ENCODE measurements at places on chromosomes 11 and 22.

DNA sequence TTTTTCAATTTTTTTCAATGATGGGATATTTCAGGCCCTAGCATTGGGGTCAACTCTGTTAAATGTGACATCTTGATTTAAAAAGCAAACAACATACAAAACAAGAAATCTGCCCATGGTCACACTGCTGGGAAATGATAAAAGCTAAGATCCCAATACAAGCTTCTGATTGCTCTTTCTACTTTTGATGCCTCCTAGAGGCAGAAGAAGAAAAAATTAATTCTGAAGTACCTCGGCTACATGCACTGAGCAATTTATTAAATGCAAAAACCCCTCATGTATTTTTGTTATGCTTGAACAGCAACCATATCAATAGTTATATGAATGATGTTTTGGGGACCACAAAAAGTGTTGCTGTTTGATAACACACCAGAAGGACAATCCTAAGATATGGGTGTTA, 342.1 kb upstream of the NARS2 start:
- DNase-seq = no peak

GRCh38 chr11:92852946-92853345, 116.5 kb upstream of the MTNR1B start:
- no peak for DNase-seq

GRCh38 chr11:133910101-133910500, 46.7 kb downstream of the IGSF9B start:
- DNase-seq = no peak

- no peak for DNase-seq
Measured at GRCh38 chr22:31107894-31108218, 488 bp upstream of the SELENOM start.

- DNase-seq = no peak
Measured at GRCh38 chr11:73325036-73325981, 17.2 kb downstream of the ARHGEF17 start.

GRCh38 chr11:85723088-85723487, 37.1 kb upstream of the CCDC89 start:
- no peak for DNase-seq

DNA sequence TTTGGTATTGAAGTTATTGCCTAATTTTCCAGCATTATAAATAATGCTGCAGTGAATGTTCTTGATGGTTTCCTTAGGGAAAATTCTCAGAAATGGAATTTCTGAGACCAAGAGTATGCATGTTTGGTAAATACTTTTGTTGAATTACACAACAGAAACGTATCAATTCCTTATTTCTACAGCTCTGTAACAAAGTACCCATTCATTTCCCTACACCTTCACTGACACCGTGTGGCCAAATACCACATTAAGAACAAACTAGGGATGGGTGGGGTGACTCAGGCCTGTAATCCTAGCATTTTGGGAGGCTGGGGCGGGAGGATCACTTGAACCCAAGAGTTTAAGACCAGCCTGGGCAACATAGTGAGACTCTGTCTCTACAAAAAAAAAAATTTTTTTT, 21.8 kb downstream of the MCAM start:
- no peak for DNase-seq

DNA sequence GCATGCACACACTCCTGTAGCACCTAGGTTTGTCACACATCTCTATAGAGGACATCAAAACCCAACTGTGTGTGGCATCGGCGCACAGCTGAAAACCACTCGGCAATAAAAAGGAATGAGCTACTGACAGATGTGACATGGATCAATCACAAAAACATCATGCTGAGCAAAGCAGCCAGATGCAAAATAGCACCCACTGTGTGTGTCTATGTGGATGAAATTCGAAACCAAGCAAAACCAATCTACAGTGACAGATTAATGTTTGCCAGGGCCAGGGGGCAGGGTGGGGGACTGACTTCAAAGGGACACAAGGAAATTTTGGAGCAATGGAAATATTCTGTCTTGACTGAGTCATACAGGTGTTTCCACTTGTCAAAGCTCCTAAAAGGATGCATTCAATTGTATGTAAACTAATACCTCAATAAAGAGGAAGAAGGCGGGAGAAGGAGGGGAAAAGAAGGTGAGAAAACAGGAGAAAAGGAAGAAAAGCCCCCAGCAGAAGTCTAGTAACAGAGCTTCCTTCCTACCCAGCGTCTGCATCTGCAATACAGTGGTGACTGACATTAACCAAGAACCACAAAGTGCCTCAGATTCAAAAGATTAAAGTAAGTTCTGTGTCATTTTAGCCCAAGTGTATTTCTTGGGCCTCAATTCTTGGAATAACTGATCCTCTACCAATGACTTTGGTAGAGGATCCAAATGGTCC, 49.8 kb downstream of the PACSIN2 start:
- DNase-seq = no peak

- DNase-seq = no peak
Measured at GRCh38 chr11:131504199-131504949, 134.0 kb downstream of the NTM start.

DNA sequence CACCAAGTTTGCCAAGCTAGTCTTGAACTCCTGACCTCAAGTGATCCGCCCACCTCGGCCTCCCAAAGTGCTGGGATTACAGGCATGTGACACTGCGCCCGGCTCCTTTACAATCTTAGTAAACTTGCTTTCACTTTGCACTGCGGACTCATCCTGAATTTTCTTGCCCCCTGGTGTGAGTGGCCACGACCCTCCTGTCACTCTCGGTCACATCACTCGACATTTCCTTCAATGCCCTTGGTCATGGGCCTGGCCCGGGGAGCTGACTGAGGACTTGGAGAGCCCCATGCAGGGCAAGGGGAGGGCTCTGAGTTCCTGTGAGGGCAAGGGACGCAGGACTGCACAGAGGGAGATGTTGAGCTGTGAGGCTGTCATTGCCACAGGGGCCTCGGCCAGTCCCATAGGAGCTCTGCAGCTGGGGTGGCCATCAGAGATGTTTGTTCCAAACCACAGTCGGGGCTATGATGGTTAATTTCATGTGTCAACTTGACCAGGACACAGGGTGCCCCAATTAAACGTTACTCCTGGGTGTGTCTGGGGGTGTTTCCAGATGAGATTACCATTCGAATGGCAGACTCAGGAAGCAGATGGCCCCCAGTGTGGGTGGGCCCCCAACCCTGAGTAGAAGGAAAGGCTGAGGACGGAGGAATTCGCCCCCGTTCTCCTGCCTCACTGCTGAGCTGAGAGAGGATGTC, 21.2 kb downstream of the A4GALT start:
- no peak for DNase-seq

DNA sequence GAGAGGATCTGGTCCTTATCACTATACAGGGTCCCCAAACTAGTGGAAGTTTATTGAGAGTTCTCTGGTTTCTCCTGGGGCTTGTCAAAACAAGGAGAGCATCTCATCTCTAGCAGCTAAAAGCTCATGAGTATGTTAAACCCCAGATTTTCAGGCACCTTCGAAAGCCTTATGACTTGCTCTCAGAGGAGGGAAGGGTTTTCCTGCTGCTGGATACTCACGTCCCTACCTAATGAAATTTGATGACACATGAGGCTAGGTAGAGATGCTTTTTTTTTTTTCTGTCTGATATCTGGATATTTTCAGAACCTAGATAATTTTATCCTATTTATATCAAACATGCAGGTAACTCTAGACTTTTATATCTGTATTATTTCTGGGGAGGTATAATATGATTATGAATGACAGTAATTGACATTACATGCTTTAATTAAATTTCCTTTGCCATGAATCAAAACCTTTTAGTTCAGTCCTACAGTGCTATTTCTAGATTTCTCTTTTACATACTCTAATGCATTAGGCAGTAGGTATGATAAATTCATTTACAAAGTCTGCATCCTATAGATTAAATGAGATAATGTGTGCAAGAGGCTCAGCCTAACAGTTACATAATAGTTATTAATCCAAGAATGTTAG, 73.9 kb downstream of the PARVA start:
- DNase-seq = no peak

DNA sequence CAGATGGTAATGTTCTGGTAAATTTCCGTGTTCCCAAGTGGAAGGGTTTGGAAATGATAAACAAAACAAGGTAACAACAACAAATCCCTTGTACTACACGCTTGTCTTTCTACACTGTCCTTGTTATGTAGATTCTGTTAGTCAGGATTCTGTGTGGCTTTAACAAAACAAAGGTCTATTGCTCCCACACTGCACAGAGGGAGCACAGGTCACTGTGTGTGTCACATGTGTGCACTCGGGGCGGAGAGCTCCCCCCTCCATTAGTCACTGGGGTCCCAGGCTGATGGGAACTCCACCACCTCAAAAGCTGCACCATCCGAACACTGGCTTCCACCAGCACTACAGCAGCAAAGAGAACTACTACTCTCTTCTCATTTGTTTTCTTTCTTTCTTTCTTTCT, 227.9 kb downstream of the NTM start:
- no peak for DNase-seq

DNA sequence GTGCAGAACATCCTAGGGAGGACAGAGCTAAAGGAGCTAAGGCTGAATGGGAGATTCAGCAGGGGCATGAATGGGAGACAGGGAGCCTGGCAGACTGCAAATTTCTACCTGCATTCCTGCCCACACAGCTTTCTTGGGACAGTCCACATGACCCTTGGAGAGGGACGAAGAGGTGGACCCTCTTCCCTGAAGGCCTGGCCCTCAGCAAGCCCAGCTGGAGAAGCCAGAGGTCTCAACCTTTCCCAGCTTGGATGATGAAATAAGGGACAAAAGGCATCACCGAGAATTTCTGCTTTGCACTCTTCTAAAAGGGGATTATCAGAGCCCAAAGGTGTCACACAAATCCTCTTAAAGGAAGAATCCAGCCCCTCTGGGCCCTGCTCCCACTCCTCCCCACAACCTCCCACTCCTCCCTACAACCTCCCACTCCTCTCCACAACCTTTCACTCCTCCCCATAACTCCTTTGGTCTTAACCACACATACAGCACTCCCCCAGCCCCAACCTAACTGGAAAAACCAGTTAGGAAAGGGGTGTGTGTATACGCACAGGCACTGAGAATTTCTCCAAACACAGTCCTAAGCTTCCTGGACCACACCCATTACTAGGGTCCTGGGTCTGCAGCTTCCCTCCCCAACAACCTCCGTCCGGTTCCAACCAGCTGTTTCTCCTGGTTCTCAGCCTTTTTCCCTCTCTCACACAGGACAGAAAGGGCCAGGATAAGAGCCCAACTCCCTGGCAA, 38.4 kb downstream of the RPL27A start:
- DNase-seq = no peak

DNA sequence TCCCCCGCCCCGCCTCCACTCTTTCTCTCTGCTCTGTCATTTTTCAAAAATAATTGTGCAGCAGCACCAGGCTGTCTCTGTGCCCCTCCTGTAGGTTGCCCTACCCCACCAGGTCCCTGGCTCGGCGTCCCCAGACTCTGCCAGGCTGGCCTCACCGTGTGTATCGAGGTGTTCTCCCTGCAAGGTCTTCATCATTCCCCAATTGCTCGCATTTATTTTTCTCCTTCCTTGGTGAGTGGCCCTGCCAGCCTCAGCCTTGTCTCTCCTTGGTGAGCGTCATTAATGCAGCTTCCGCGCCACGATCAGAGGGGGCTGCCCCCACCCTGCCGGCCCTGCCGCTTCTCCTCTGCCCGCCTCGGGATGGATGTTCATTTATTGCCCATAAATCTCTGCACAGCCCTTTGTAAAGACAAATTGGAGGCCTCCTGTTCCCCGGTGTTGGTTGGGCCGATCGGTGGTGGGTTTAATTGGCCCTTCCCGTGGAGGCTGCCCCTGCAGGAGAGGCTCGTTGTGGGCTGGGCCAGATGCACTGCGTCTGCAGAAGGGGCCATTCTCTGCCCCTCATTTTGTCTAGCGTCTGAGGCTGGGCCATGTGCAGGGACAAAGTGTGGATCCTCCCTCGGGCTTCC, 33.2 kb downstream of the RTN4R start:
- DNase-seq = no peak

DNA sequence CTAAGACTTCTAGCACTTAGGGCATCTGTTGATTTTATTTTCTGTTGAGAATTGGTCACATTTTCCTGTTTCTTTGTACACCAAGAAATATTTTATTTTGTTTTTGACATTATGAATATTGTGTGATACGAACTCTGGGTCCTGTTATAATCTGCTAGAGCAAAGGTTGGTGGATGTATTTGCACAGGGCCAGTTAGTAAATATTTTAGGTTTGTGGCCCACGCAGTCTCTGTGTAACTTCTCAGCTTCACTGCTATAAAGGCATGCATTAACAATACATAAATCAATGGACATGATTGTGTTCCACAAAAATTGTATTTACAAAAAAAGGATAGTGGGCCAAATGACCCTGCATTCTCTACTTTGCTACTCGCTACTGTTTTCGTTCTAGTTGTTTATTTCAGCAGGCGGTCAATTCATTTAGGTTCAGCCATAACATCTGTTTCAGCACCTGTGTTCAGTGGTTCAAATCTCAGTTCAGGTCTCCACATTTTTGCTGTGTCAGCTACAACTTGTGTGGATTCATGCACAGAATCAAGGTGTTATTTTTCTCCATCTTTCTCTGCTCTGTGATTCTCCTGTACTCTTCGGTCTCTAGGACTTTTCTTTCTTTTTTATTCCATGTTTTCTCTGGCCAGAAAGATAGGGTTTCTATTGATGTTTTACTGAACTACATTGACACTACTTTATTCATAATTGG, 786.2 kb downstream of the ETS1 start:
- DNase-seq = no peak

- DNase-seq = no peak
Measured at GRCh38 chr11:124120891-124121290, 5.6 kb downstream of the VWA5A start.

GRCh38 chr11:107824668-107825369, 33.8 kb downstream of the SLC35F2 start:
- DNase-seq = no peak

DNA sequence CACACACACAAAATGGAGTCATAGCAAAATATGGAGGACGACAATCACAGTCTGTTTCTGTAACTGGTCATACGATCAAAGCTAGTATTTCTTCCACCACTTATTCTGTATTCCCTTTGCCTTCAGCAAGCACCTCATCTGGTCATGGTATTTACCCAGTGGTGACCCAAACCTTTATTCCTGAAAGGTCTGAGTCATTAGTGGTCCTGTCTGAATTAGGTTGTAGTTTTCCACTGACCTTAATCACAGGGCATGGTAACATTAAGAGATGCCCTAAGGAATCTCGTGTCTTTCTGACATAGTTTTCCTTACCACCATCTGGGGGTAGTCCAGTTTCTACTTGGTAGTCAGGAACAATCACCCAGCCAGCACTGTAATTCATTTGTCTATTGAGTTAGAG, 54.8 kb upstream of the CEP295 start:
- DNase-seq = no peak

DNA sequence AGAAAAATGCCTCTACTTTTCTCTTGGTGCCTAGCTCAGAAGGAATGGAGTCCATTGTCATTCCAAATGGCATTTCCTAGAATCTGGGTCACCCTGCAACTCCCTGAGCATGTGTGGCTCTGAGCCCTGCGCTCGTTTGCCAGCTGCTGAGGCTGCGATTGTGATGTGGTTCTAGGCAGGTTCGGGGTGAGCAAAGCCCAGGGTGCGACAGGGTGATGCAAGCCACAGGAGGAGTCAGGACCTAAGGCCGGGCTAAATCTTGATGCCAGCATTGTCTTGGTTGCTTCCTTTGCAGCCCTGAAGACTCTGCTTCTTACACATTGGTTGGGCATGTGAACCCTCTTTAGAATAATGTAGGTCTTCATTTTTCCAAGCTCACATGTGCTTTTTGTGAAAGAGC, 131.0 kb downstream of the MORC2 start:
- DNase-seq = no peak

All from cortex of kidney (tissue), 1 donor.